ENCODE measurements at places on chromosomes 2 and 18.

GRCh38 chr2:176120364-176121189 lies 1.9 kb upstream of the HOXD9 start:
- DNase-seq, result no peak

- DNase-seq, result no peak
Measured at GRCh38 chr2:149826471-149827125, 239.0 kb upstream of the MMADHC start.

GRCh38 chr2:5519286-5519685 lies 172.9 kb upstream of the SOX11 start:
- no peak for DNase-seq

- DNase-seq, result no peak
Measured at GRCh38 chr2:230742781-230743180, 30.1 kb downstream of the CAB39 start.

DNA sequence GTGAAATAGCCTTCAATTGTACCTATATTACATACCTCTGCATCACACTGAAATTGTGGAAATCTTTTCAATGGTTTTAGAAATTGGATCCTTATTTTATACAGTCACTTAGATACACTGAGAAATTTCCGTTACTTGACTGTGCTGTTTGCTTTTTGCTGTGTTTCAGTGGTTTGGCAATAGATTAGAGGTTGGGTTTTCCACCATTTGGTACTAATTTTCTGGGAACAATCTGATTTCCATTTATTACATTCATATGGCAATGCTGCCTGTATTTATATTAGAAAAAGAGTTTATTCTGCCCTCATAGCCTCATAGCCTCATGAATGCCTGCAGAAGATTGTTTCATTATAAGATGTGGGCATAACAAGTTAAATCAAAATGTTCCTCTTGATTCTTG lies 285.0 kb downstream of the GULP1 start:
- no peak for DNase-seq

- DNase-seq, result no peak
Measured at GRCh38 chr2:122341007-122341406, 585.6 kb downstream of the TSN start.

DNA sequence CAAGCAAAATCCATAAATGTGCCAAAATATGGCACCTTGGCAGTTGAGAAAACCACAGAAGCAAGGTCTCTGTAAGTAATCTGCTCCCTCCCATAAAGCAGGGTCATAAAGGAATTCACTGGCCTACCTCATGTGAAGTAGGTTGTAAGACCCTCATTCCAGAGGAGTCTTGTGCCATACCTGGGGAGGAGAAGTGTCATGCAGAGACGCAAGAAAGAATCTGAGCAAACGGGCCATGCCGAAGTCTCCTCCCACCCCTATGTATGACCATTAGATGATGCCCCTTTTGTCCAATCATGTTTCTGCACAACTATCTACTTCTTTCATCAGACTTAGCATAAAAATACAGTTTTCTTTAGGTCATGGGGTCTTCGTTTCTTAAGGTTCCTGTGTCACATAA lies 14.6 kb downstream of the NMUR1 start:
- DNase-seq, result no peak

- DNase-seq, result no peak
Measured at GRCh38 chr2:150043172-150043500, 444.3 kb downstream of the RND3 start.

- DNase-seq, result no peak
Measured at GRCh38 chr2:15769676-15770547, 170.4 kb upstream of the MYCN start.

DNA sequence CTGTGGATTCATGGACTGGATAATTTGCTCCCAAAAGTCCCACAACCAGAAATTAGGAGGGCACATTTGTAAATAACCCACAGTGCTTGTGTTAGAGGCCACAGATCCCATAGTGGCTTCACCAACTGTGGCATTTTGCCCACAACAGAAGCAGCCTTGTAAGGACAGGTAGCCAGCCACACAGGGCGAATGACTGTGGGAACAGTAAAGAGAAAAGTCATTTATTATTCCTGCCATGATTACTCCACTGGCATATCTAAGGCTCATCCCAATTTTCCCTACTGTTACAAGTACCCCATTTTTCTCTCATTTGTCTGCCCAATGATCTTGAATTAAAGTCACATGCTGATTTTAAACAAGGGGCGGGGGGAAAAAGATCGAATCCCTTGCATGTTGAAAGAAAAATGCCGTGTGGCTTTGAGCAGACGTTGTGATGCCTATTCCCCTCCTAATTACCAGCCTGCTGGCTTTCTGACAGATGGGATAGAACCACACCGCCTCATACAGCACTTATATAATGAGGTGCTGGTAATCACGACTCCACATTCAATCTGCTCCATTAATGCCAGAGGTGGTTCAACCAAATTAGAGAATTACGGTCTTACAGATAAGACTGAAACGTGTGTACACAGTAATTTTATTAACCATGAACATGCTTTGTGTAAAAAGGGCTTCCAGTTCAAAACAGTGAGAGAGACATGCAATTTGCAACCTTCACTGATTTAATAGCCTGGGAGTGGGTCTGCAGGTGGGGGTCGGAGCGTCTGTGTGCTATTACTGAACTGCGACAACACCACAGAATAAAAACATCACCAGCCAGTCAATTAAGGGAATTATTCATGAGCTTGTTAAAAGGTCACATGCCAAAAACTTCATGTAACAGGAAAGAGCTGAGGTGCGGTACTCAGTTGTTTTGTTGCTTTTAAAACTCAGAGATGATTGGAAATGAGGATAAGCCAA lies 196.0 kb downstream of the TMEM163 start:
- DNase-seq, result no peak

DNA sequence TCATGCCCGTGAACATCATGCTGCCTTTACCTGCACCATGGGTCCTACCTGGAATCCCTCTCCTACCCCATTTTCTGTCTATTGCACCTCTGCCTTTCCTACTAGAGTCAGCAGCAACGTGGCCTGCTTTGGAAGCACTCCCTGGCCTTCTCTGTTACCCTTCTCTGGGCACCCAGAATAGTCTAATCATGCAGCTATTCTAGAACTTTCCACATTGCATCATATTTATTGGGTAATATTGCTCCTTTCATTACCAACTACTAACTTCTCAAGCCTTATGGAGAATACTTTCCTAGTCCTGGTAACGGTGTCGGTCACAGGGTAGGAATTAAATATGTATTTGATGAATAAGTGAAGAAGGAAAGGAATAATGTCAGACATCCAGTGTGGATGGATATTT lies 33.3 kb upstream of the CREG2 start:
- no peak for DNase-seq

DNA sequence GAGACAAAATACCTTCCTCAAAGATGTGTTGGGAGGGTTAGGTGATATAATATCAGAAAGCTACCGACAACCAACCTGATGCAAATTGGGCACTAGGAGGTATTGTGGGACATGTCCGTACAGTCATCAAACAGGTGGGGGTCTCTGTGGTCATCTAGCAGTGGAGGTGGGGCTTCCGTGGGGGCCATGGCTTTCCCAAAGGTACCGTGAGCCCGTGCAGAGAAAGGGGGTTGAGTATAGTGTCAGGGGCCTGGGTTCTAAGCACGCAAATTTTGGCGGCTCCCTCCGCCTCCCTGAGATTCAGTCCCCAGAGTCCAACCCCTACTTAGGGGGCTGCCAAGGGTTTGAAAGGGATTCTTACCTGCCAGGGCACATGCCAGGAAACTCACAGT lies 32.6 kb downstream of the HJURP start:
- DNase-seq, result no peak

DNA sequence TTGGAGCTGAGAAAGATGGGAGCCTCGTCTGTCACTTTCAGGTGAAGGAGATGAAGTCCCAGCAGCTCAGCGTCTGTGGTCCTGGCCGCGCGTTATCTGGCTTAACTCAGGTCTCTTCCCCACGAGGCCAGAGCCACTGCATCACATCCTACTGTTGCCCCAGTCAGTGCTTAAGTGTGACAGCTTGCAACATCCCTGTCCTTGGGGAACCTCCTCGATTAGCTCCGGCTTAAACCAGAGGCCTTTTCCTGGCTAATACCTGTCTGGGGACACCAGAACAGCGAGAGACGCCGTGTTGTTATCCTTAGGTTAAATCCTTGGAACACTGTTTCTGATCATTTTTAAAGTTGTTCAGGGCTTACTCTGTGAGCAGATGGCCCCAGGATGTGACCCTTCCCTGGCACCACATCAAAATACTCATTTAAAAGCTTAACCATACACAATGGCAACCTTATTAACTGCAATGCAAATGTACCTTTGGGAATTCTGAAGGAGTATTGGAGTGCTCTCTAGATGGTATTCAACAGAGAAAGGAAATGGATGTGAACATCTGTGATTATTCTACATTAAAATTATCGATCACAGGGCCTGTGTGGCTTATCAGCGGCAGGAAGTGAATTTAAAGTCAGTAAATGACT lies 61.2 kb upstream of the SPP2 start:
- DNase-seq, result no peak

GRCh38 chr2:75553935-75554531 lies 6.7 kb downstream of the EVA1A start:
- DNase-seq, result no peak

GRCh38 chr2:111186121-111186715 lies 65.5 kb downstream of the BCL2L11 start:
- DNase-seq, result no peak

- DNase-seq, result no peak
Measured at GRCh38 chr2:236209996-236210395, 41.8 kb upstream of the GBX2 start.

DNA sequence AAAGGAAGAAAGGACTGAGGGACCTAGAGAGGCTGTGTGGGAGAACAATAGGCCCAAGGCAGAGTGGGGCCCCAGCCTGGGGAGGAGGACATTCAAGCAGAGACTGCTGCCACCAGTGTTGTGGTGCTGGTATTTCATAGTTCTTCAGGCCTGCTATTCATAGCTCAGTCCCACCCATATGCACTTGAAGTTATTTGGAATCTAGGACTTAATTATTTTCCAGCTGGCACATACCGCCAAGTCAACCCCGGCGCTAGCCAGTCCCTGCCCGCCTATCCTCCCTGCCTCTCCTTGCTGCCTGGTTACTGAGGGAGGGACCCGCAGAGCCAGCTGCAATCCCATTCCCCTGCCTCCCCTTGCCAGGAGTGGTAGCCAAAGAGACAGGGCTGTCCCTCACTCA lies 141.2 kb downstream of the CABLES1 start:
- DNase-seq, result no peak

GRCh38 chr2:38905251-38905650 lies 15.6 kb downstream of the ARHGEF33 start:
- no peak for DNase-seq

DNA sequence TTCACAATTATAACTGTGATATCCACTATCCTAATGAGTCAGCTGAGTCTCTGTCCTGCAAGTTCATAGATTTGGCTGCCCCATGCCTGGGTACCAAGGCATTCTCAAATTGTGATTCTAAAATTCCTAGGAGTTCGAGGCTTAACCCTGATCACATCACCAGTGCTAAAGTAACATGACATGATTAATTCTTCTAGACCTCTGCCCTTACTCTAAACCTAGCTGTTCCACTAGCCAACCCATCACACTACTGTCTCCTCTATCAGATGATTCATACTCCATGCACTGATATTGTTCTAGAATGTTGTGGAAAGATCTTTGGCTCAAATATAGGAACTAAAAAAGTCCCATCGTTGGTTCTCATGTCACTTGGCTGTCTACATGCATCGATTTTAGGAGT lies 487.6 kb downstream of the PIK3C3 start:
- DNase-seq, result no peak

GRCh38 chr2:30425326-30425725 lies 21.7 kb upstream of the LCLAT1 start:
- no peak for DNase-seq

DNA sequence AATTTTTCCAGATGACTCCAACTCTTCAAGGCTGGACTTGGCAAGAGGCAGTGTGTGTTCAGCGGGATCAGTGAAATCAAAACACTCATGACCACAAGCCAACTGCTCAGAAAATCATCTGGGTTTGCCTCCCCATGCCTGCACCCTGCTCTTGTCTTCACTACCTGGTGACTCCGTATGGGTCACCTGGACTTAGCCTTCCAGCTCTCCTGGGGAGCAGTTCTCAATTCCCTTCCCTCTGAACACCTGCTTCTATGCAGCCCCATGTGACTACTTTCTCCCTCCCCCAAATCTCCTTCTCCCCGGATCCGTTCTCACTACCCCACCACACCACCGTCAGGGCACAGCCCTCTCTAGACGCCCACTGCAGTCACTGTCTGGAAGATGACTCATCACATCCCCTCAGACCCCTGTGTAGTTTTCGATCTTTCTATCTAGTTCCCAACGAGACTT lies 130.2 kb upstream of the ID2 start:
- DNase-seq, result no peak

DNA sequence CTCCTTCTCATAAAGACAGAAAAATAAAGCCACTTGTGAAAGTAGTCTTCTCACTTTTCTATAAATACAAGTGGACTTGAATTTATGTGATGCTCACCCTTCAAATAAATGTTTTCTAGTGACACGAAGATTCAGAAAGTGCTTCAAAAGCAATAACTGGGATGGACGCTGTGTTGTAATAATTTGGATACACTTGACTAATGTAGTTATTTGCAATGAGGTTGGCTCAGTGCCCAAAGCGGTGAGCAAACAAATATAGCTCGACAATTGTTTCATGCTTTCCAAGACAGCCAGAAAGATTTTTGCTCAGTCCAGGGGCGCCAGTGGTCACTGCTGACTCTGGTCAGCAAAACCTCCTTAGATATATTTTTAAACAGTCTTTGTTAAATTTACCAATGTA lies 278.6 kb upstream of the KLHL14 start:
- DNase-seq, result no peak

DNA sequence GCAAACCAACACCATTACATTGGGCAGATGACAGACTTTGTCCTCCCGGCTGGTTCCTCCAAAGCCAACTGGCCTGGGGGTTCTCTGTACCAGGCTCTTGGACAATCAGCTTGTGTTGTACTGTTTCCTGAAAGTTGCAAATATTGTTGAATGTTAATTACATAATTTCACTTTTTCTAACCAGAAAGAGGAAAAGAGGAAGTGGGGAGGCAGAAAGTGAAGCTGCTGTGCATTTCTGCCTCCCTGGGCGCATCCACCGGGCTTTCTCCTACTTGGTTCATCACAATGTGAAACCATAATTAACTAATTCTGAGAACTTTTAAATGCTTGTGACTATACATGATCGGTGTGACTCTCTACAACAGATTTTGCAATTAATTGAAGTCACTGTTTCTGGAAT lies 10.1 kb downstream of the TWIST2 start:
- DNase-seq, result no peak

DNA sequence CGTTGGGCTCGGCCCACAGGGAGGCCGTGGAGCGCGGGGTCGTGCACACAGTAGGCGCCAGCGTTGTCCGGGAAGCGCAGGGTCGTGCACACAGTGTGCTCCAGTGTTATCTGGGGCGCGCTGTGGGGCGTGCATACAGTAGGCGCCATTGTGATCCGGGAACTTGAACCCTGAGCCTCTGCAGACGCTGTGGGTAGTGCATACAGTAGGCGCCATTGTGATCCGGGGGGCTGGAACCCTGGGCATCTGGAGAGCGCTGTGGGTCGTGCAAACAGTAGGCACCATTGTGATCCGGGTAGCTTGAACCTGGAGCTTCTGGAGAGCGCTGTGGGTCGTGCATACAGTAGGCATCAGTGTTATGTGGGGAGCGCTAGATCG lies 793 bp downstream of the ZNF236 start:
- DNase-seq, result no peak

All from KBM-7 (cell line).